ENCODE measurements at places on chromosomes 2 and 18. TPM values are rescaled to one million over a fixed set of nuclear protein-coding genes. Genes with fewer than 3 reads are reported as not detected.

The MLPH gene
- total RNA-seq: 8.2 TPM

The SAG gene
- not detected for total RNA-seq

GRCh38 chr2:191369034-191369433 lies 123.8 kb downstream of the MYO1B start:
- DNase-seq: no peak
- peaks cover 7% of the 10 kb centered on the region for H3K4me1 ChIP-seq
- H3K4me3 ChIP-seq: no peak overlapping the region

DNA sequence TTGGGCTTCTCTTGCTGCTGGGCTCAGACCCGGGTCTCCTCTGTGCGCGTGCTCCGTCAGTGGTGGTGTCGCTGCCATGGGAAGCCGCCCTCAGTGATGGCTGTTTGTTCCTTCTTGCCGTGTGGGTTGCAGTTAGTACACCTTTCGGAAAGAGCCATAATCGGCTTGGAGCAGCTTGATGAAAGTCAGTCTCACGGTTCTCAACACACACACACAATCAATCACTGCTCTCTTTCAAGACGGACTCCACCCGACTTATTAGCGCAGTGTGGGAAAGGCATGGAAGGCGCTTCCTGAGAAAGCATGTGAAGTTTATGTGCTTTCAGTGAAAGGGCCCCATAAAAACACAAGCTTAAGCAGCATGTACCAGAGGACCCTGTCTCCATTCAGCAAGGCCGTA lies 64.1 kb downstream of the SOX11 start:
- no peaks in the 10 kb centered on the region for H3K36me3 ChIP-seq
- H3K4me1 ChIP-seq: no peaks in the 10 kb centered on the region
- H3K27ac ChIP-seq: no peak overlapping the region
- H3K4me3 ChIP-seq: no peak overlapping the region
- H3K27me3 ChIP-seq: no peaks in the 10 kb centered on the region

DNA sequence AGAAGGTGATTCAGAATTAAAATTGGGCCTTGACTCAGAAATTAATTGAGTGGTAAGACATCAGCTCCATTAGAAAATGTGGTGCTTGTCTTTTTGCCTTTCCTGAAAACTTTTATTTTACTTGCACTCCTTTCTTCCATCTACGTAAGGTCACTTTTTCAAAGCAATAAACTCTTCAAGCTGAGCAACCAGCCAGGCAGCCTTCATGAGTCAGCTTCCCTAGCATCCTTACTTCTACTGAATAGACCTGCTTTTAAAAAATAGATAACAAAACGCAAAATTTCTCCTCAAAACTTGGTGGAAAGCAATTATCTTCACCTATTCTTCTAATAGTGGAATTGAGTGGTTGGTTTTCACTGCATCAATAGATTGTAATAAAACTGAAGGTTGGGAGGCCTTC lies 504.2 kb downstream of the ARHGAP15 start:
- H3K4me3 ChIP-seq: no peak overlapping the region
- H3K4me1 ChIP-seq: no peaks in the 10 kb centered on the region
- H3K27me3 ChIP-seq: no peaks in the 10 kb centered on the region
- H3K36me3 ChIP-seq: no peaks in the 10 kb centered on the region
- no peak for DNase-seq
- H3K27ac ChIP-seq: no peak overlapping the region

DNA sequence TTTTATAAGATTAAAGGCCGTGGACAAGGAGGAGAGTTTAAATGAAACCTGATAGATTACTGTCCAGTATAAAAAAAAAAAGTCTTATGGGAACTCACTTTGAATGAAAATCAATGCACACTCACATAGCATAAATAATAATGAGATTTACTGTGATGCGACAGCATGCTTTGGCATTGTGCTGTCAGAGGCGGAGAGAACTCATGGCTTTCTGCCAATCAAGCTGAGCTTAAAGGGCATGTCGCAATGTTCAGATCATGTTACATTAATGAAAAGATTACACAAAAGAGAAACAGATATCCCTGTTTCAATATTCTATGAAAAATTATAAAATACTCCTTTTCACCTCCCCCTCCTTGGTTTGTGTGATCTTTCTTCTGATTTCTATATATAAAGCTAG lies 310.8 kb downstream of the ERBB4 start:
- H3K27ac ChIP-seq: no peak overlapping the region
- H3K4me3 ChIP-seq: no peak overlapping the region
- DNase-seq: peak; percentile 91

DNA sequence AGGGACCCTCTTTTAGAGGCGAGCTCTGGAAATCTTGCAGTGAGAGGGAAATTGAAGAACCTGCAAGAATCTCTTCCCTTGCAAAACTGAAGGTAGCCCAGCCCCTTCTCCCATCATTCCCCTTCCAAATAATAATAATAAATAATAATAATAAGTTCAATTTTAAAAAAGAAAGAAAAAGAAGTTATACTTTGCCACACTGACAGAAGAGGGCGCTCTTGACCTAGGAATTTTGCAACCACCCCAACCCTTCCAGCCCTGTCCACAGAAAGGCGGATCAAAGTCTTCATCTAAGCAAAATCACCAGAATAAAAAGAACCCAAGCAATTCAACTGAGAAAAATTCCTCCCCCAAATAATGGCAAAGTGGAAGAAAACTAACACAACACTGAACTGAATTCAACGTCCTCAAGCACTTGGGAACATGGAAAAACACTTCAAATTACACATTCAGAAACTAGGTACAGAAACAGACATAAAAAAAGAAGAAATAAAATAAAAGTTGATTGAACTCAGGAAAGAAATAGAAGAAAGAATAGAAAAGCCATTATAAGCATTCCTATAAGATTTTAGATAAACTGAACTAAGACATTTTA lies 98.9 kb upstream of the GLS start:
- no peaks in the 10 kb centered on the region for H3K4me1 ChIP-seq
- no peaks in the 10 kb centered on the region for H3K36me3 ChIP-seq
- no peaks in the 10 kb centered on the region for H3K27me3 ChIP-seq
- DNase-seq: peak; percentile 79
